ENCODE measurements at places on chromosomes 4 and X.

DNA sequence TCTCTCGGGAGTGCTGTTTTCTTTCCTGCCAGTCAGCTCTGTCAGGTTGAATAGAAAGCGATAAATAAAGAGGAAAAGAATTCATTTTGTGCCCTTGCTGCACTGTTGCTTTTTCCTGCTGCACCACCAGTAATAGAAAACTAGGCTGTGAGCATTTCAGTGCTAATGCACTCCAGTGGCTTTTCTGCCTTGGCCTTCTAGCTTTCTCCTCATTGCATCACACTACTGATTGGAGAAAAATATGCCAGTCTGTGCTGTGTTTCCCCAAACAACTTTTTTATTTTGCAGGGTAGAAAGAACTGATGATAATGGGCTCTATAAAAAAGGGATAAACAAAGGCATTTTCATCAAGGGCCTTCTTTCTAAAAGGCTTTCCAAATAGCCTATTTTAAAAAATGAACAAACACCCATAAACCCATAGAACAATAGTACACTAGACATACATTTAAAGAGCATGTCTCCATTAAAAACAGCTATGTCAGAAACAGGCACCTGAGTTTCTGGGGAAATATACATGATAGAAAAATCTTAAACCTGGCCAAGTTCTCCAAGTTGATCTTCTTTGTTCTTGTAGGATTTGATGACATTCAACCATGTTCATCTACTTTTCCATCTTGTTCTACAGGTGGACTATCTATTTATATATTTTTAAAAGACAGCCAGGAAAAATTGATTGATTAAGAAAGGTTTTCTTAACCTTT, 86.3 kb downstream of the GPRIN3 start:
- DNase-seq, result no peak

- DNase-seq, result no peak
Observed at GRCh38 chrX:20015422-20015821, 24.6 kb upstream of the BCLAF3 start.

GRCh38 chr4:129377131-129377845, 281.3 kb downstream of the C4orf33 start:
- DNase-seq, result no peak

- no peak for DNase-seq
Observed at GRCh38 chr4:33883111-33883510, 2361.2 kb downstream of the ARAP2 start.

GRCh38 chr4:81498551-81499099, 26.9 kb upstream of the RASGEF1B start:
- no peak for DNase-seq

DNA sequence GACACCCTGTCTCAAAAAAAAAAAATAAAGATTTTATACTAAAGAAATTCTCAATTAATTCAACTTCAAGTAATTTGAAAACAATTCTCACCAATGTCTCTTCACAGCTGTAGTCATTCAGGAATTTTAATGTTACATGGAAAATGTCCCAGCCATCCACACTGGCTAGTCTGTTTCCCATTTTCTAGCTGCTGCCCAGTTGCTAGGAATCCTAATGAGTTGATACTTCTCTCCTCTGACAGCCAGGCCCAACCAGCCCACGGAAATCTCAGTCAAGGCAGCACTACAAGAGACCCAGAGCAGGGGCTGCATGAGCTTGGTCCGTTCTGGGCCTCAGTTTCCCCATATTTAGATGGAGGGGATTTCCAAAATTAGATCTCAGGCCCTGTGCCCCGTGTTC, 59.1 kb downstream of the CASP3 start:
- no peak for DNase-seq
